Activated CD4-positive, alpha-beta memory T cell treated with anti-CD3 and anti-CD28 coated beads, Interleukin-2, amount 10 ng/mL, durations not matched to agents 7 days and 5 days (primary cell): ENCODE measurements at places on chromosomes 12 and 14. TPM values are rescaled to one million over a fixed set of nuclear protein-coding genes. Genes with fewer than 3 reads are reported as not detected.

The CPNE6 gene
- total RNA-seq = not detected

The SRGAP1 gene
- total RNA-seq = not detected

The NEUROD4 gene
- total RNA-seq = not detected

The DEPDC4 gene
- 2.1 TPM for total RNA-seq
